Activated CD4-positive, alpha-beta T cell treated with anti-CD3 and anti-CD28 coated beads, Interleukin-2, amount 50 U/mL, for 1 hour (primary cell): ENCODE measurements at places on chromosomes 7 and 10.

DNA sequence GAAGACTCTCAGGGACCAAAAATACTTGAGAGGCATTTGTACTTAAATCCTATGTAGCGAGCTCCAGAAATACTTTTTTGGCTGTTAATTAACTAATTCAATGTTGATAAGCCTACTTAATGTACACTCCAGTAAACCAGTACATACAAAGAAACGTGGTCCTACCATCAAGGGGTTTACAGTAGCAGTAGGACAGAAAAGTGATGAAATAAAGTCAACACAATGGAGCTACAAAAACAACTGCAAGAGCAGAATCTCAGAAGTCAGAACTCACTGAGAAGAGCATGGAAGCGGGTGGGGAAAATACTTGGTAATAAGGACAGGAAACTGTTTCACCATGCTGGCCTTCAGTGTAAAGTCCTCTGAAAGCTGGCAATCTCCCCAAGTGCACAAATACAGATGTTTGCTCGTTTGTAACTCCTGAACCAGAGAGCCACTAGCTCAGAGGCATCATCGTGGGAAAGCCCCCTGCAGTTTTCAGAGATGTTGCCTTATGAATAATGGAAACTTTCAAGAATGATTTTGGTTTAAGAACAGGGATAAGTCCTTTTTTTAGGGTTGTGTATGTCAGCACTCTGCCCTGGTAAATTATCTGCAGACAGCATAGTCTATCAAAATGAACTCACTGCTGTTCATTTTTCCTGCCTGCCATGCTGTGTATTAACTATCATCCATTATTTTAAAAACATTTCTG is 233.2 kb downstream of the SORCS1 start:
- DNase-seq: no peak

- peak; percentile 44 for DNase-seq
Measured at GRCh38 chr7:100799037-100799896, 28.1 kb downstream of the EPHB4 start.

DNA sequence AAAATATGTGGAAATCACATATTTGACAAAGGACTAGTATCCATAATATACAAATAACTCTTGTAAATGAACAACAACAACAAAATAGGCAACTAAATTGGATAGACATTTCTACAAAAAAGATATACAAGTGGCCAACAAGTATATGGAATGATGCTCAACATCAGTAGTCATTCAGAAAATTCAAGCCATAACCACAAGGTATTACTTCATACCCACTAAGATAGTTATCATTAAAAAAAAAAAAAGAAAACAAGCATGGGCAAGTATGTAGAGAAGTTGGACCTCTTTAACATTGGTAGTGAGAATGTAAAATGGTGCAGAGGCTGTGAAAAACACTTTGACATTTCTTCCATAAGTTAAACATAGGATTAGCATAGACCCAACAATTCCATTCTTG is 80.8 kb downstream of the CYP26A1 start:
- no peak for DNase-seq

GRCh38 chr10:50379616-50380015 is 128.3 kb upstream of the ASAH2 start:
- DNase-seq: no peak

GRCh38 chr10:71554671-71555070 is 158.0 kb downstream of the CDH23 start:
- no peak for DNase-seq

DNA sequence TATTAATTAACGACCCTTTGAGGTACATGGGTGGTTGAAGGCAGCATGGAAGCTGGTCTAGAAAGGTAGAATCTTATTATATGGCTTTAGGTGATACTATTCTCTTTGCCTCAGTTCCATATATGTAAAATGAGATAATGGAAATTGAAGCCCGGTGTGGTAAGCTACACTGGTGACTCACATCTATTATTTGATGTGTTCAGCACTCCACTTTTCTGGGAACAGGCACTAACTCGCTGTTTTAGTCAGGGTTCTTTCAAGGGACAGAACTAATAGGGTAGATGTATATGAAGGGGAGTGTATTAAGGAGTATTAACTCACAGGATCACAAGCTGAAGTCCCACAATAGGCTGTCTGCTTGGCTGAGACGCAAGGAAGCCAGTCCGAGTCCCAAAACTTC is 4.4 kb upstream of the TRUB1 start:
- DNase-seq: no peak

DNA sequence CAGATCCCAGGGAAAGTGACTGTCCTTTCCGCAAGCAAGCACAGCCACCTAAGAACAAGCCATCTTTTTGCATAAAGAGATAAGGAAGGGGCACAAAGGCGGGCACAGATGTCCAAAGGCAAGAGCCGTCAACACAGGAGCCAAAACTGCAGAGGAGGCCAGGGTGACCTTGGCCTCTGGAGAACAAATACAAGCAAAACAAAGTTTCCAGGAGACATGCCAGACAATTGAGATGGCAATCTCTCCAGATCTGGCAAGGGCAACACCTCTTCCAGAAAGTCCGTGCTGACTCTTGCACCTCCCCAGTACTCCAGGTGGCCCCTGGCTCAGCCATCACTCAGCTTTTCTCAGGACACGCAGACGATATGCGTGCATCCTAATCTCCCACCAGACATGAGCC is 58.2 kb downstream of the TEX36 start:
- DNase-seq: no peak

- no peak for DNase-seq
Measured at GRCh38 chr7:18694484-18694883, 198.9 kb downstream of the HDAC9 start.

GRCh38 chr10:121416071-121416470 is 182.2 kb downstream of the FGFR2 start:
- DNase-seq: no peak

GRCh38 chr7:121360564-121360963 is 31.8 kb downstream of the WNT16 start:
- no peak for DNase-seq

- DNase-seq: no peak
Measured at GRCh38 chr10:119310806-119311205, 103.4 kb downstream of the GRK5 start.

DNA sequence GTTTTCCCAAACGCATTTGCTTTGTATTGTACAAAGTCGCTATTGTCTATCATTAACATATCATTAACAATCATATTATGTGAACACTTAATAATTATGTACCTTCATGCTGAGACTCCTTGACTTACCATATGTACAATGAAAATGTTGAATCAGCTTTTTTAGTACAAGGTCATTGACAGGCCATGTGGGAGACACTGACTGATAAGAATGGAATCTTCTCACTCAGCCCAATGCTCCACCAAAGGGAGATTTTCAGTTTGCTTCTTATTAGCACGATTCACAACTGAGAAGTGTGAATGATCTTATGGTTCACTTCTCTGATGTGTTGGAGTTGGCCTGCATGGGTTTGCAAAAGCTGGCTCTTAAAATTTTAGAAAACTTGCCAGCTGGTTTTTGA is 253.5 kb upstream of the TEX47 start:
- DNase-seq: no peak

- no peak for DNase-seq
Measured at GRCh38 chr10:93871671-93872204, 22.0 kb upstream of the SLC35G1 start.

GRCh38 chr10:52810761-52811160 is 38.2 kb upstream of the MBL2 start:
- no peak for DNase-seq

- no peak for DNase-seq
Measured at GRCh38 chr7:30470163-30470770, 8.3 kb downstream of the NOD1 start.

DNA sequence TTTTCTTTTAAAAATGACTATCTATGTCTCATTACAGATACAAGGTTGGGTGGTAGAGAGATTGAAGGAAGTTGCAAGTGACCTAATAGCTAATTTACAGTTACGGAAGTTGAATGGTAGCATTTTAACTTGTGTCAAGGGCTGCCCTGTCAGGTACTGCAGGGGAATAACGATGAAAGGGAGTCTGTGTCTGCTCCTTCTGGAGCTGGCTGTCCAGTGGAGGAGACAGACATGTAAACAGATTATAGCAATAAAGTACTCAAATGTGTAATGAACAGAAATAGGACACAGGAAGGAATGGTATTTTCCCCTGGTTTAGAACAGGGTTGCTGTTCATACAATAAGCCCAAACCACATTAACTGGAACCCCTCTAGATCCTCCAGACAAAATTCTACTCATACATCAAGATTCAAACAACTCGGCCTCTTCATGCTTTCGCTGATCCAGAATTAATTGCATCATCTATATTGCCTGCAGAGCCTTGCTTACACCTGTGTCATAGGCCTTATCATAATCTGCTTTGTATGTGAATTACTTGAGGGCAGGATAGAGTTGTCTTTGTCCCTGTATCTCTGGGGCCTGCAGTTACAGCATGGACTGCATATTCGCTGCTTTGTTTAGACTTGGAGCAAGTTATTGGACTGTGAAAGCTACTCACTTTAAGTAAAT is 42.8 kb downstream of the AUTS2 start:
- DNase-seq: no peak

DNA sequence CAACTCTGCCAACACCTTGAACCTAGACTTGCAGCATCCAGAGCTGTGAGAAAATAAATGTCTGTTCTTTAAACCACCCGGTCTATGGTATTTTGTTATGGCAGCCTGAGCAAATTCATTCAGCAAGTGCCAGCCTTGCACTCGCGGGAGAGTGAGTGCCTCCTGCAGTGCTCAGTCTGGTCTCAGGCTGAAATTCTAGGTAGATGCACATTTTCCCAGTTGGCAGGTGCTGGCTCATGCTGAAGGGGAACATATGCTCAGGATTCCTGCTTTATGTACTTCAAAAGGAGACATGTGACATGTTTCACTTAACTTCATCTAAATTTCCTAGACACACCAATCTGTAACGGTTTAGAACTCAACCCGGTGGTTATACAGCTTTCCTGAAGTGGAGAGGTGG is 170.8 kb downstream of the MGMT start:
- no peak for DNase-seq

GRCh38 chr10:49280001-49280408 is 19.0 kb upstream of the C10orf71 start:
- DNase-seq: no peak

GRCh38 chr7:46352004-46352954 is 431.2 kb upstream of the IGFBP3 start:
- no peak for DNase-seq

DNA sequence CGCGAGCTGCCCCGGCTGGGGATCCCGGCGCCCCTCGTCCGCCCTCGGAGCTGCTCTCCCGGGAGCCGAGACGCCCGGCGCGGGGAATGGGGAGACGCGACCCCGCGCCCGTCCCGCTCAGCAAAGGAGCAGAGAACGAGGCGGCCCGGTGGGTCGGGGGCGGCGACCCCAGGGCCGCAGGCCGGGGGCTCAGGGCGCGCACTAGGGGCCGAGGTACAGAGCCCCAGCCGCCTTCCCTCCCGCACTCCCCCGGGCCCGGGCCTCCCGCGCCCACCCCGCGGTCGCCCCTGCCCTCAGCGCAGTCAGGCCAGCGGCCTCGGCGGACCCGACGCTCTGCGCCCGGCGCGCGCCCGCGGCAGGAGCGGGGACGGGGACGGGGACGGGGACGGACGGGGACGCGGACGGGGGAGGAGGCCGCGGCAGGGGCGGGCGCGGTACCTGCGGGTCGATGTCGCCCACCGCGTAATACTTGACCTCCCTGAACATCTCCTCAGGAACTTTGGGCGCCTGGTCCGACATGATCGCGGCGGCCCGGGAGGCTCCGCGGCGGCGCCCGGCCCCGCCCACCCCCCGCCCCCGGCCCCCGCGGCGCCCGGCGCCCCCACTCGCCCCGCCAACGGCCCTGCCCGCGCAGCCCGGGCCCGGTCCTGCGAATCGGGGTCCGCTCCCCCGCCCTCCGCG is 373 bp downstream of the PAXIP1 start:
- peak; percentile 24 for DNase-seq

DNA sequence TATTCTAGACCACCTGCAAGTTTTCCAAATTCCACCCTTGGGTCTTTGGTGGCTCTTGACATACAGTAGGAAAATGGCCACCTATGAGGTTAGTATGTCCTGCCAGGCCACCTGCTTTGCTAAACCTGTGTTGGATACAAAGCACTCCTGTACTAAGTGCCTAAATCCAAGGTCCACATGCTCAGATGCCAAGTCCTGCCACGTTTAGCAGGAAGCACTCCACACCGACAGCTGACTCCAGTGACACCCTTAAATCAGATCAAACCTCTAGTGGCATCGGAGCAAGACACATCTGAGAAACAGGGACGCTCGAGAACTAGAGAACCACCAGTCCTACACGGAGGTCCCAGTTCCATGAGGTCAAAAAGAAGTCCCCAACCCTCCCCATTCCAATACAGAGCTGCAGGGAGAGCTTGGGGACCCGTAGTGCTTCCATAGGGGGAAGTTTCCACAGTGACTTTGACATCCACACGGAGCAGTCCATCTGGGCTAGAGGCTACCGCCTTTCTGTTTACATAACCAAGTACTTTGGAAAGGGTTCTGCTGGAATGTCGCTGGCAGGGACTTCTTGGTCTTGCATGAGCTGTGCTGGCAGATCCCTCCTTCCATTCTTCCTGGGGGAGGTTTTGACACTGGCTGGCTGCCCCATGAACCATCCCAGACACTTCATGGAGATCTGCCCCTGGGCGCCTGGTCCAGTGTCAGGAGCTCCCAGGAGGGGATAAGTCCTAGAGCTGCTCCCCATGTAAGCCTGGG is 290.6 kb downstream of the PRPF18 start:
- no peak for DNase-seq

DNA sequence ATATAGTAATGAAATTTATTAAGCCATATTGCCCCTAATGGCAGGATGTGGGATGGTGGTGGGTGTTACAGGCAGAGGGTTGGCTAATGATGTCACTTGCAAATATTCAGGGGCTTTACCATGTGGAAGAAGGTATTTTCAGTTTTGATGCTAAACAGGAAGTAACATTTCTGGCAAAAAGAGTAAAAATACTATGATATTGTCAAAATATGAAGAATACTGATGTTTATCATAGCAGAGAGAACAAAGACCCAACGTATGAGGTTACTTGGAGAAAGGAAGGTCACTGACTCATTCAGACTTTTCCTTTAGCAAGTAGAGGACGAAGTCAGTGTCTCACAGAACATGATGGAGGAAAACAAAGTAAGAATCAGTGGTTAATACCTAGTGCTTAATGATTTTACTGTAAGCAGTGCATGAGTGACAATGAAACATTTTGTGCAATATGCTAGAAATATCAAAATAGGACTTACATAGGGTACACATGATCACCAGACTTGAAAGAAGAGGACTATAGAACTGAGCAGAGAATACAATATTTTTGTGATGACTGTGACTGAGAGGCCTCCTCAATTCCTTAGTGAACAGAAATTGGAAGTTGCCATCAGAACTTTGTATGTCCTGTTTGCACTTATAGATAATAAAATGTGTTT is 89.7 kb upstream of the STEAP4 start:
- DNase-seq: no peak

GRCh38 chr7:40371806-40372440 is 237.1 kb downstream of the SUGCT start:
- DNase-seq: no peak

- DNase-seq: no peak
Measured at GRCh38 chr10:25725917-25726716, 207.9 kb upstream of the MYO3A start.

- no peak for DNase-seq
Measured at GRCh38 chr10:79150444-79150754, 81.6 kb downstream of the ZMIZ1 start.
